ENCODE measurements at places on chromosomes 13 and 19.

DNA sequence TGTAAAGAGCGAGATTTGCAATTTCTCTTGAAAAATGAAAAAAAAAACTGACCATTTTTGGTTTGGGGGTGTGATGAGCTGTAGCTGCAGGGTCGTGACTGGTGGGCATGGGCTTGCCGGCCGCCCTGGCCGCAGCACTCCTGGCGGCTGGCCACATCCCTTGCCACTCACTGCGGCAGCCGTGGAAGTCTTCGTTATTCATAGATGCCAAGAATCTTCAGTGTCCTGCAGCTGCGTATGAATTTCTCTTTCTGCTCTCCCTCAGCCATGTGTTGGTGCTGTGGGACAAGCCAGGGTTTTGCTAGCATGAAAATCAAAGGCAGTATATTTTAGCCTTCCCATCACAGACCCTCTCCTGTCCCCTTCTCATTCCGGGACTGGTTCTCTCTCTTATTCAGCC lies 151.7 kb upstream of the TSHZ3 start:
- DNase-seq: no peak

DNA sequence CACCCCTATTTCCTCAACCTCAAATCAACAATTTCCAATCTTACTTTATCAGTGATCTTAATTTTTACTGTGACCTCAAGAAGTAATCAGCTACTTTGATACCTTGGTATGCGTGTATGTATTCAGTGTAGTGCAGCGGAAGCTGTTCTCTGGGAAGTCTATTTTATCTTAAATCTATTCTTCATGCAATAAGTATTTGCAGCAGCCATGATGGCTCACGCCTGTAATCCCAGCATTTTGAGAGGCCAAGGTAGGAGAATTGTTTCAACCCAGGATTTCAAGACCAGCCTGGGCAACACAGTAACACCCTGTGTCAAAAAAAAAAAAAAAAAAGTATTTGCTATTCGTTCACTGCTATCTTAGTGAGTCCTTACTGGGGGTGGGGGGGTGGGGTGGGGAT lies 6.5 kb downstream of the SLC25A30 start:
- no peak for DNase-seq

DNA sequence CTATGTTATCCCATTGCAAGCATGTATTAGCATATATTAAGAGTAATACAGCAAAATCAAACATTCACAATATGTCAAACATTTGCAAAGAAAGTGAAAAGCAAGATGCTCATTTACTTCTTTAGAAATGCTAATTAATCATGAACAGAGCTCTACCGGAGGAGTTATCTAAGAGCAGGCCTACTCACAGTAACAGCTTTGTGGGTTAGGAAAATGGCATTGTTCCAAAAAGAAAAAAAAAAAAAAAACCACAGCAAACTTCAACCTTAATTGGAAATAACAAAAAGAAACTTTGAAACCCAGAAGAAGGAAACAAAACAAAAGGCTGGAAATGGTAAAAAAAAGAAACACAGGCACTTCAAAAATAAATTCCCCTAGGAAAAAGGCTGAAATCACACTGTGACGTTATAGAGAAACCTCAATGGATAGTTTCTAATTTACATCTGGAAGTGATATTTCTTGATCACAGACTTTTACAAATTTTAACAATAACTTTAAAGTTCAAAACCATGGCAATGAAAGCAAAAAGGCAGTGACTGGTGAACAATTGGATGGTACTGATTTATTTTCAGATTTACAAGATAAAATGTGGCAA lies 1236.8 kb upstream of the SPRY2 start:
- no peak for DNase-seq

- no peak for DNase-seq
These were observed 109.9 kb downstream of the COL4A1 start for GRCh38 chr13:110197026-110197425.

- no peak for DNase-seq
These were observed 72.5 kb downstream of the PCDH17 start for GRCh38 chr13:57704031-57704430.

DNA sequence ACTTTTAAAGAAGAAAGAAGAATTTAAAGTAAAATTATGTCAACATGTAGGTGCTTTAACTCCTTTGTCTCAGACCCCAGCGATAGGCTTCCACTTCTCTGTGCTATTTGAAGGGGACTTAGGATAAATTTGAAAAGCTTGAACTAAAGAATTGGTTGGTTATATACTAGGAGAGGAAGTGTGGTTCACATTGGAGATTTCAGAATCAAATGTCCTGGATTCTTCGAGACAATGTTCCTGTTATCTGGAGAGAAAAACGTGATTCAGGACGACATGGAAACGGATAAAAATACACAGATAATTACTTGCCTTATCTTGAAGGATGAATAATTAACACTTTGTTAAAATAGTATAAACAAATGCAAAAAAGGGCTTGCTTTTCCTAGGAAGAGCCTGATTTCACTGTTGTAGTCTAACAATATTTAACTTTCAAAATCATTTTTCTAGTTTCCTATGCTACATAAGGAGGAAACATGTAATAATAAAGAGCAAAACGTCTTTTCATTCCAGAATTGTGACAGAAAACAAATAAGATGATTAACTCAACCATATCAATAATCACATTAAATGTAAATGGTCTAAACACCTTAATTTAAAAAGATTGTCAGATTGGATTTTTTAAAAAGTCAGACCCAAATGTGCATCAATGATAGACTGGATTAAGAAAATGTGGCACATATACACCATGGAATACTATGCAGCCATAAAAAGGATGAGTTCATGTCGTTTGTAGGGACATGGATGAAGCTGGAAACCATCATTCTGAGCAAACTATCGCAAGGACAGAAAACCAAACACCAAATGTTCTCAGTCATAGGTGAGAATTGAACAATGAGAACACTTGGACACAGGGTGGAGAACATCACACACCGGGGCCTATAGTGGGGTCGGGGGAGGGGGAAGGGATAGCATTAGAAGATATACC lies 724 bp upstream of the ZNF780A start:
- no peak for DNase-seq

- DNase-seq: no peak
These were observed 1.2 kb downstream of the TPGS1 start for GRCh38 chr19:508204-509150.

GRCh38 chr19:52786078-52786463 lies 520 bp downstream of the ZNF600 start:
- no peak for DNase-seq

- no peak for DNase-seq
These were observed 30.3 kb downstream of the AP1M1 start for GRCh38 chr19:16227837-16228636.

DNA sequence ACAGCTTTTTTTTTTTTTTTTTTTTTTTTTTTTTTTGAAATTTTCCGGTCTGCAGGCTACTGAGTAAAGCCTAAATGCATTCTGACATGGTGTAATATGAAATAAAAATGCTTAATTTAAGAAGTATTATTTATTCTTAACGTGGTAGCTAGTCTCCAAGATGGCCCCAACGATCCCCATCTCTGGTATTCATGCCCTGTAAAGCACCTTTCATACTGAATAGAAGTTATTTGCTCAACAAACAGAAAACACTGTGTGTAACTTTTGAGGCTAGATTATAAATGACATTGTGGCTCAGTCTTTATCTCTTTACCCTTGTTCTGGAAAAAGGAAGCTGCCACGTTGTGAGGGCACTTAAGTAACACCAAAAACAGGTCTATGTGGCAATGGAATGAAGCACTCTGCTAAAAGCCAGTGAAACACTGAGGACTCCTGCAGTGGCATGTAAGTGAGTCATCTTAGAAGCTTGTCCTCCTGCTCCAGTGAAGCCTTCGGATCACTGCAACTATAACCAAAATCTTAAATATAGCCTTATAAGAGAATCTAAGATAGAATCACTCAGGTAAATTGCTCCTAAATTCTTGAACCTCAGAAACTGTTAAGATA lies 128.7 kb downstream of the UGGT2 start:
- peak; percentile 1 for DNase-seq

GRCh38 chr19:53624771-53625545 lies 6.8 kb upstream of the DPRX start:
- DNase-seq: no peak

DNA sequence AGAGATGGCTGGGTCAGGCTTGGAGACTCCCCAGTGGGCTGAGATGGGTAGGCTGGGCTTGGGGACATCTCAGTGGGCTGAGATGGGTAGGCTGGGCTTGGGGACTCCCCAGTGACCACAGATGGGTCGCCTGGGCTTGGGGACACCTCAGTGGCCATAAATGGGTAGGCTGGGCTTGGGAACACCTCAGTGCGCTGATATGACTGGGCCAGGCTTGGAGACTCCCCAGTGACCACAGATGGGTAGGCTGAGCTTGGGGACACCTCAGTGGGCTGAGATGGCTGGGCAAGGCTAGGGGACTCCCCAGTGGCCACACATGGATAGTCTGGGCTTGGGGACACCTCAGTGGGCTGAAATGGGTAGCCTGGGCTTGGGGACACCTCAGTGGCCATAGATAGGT lies 12.8 kb downstream of the IQCN start:
- DNase-seq: no peak

GRCh38 chr19:43639519-43640423 lies at the start of gene CADM4:
TSS of gene CADM4 (minus strand) at chr19:43639850. CDS start at chr19:43639790, 60 bp downstream.
- DNase-seq: peak; percentile 32

- DNase-seq: no peak
These were observed 348.3 kb downstream of the LIG4 start for GRCh38 chr13:107866941-107867623.

DNA sequence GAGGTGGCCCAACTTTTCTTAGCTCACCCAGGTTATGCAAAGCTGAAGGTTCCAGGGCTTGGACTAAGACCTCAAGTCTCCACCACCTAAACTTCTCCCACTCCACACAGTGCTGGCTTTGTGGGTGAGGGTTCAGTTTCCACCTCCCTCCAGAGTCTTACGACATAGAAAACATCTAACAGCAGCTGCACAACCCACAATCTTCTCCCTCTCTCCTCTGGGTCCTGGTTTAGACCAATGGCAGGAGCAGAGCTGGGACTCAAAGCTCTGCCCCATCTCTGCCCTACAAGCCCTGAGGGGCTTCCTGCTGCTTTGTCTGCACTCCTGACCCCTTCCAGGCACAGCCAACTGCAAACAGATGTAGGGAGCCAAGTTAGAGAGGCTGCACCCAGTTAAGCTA lies 16.0 kb downstream of the IRGC start:
- no peak for DNase-seq

DNA sequence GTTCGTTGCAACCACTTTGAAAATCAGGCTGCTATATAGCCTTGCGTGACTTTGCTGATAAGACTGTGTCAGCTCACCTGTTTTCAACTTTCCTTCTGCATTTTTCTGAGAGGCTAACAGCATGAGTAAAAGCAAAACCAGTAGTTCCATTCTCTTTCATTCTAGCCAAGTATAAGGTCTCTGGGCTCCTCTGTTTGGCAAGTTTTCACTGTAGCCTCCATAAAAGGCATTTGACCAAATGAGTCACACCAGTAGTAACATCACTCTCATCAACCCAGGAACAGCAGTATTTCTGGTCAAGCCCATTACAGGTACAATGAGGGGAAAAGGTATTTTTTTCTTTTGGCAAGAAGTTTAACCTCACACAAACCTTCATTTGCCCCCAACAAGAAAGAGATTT lies 1149.8 kb upstream of the MIR17HG start:
- no peak for DNase-seq

GRCh38 chr19:13621413-13621812 lies 115.1 kb upstream of the CACNA1A start:
- peak; percentile 60 for DNase-seq

DNA sequence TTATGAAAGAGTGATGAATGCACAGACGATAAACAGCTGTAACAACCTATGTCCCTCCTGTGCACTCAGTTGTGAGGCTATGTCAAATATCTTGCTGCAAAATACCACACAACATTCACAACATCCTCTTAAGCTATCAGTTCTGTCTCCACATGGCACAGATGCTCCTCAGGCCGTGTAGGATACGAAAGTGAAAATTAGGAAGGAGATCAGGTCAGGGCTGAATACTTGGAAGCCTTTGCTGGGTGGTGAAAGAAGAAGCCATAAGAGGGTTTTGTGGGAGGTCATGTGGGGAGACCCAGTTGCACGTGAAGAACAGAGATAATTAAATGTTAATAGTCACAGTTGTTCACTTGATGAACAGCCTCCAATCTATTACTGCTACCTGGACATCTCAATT lies 58.9 kb downstream of the RXFP2 start:
- DNase-seq: no peak

DNA sequence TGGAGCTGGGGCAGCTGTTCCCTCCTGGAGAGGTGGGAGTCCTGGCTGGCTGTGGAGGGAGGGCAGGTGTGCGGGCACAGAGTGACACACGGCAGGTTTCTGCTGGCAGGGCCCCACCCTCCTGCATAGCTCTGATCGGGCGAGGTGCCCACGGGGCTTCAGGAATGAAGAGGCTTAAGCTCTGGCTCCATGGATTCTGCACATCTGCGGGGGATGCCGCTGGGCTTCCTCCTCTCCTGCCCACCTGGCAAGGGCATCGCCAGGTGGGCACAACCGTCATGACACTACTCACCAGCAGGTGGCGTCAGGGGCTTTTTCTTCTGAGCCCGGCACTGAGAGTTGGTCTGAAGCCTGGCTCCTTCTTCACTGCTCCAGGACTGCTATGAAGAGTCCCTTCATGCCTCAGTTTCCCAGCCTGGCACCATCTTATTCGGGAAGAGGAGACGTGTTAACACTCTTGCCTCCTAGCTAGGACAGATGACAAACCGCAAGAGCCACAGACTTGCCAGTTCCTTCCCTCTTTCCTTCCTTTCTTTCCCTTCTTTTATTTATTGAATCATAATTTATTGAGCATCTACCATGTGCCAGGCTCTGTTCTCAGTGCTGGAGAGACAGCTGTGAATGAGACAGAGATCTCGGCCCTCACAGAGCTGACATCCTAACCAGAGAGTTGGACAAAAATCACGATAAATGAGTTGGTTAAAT lies 15.2 kb upstream of the PAK4 start:
- peak; percentile 64 for DNase-seq

DNA sequence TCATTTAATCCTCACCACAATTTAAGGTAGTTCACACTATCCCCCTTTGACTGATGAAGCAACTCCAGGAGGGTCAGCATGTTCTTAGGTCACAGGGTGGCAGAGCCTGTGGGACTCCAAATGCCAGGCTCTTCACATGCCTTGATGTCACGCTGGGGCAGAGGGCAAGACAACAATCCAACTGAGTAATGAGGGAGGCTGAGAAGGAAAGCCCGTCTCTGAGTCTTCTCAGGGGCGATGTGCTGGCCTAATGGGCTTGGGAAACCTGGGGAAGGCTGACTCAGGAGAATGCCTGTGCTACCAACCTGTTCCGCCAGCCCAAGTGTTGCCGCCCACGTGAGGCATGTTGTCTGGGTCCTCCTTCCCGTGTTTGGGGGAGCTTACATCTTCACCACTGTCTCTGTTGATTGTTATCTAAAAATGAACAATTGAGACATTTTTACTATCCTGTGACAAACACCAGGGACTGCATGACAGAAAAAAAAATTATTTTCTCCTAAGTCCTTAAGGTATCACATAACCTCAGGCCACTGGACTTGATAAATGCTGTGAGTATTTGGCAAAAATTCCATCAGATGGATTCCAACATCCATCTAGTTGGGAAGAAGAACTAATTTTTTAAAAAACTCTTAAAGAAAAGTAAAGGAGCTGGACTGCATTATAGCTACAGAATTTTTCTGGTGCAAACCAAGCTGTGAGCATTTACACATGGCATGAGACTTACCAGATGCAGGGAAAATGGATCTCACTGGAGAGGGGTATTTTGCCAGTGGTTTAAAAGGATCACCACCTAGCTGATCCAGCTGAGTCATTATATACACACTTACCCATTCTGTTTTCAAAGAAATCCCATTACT lies 157.5 kb downstream of the RGCC start:
- peak; percentile 19 for DNase-seq

- DNase-seq: no peak
These were observed 23.5 kb downstream of the ZNF544 start for GRCh38 chr19:58252102-58252685.

- DNase-seq: no peak
These were observed 411.0 kb downstream of the ZNF536 start for GRCh38 chr19:30783212-30783611.

- DNase-seq: no peak
These were observed 4.1 kb upstream of the CNOT3 start for GRCh38 chr19:54133312-54133956.

Data from LoVo (cell line).